ENCODE measurements at places on chromosomes 2 and 18.

GRCh38 chr2:10773821-10774341 lies 38.7 kb downstream of the PDIA6 start:
- DNase-seq, result no peak

- DNase-seq, result no peak
Measured at GRCh38 chr2:169845016-169845415, 17.8 kb downstream of the UBR3 start.

DNA sequence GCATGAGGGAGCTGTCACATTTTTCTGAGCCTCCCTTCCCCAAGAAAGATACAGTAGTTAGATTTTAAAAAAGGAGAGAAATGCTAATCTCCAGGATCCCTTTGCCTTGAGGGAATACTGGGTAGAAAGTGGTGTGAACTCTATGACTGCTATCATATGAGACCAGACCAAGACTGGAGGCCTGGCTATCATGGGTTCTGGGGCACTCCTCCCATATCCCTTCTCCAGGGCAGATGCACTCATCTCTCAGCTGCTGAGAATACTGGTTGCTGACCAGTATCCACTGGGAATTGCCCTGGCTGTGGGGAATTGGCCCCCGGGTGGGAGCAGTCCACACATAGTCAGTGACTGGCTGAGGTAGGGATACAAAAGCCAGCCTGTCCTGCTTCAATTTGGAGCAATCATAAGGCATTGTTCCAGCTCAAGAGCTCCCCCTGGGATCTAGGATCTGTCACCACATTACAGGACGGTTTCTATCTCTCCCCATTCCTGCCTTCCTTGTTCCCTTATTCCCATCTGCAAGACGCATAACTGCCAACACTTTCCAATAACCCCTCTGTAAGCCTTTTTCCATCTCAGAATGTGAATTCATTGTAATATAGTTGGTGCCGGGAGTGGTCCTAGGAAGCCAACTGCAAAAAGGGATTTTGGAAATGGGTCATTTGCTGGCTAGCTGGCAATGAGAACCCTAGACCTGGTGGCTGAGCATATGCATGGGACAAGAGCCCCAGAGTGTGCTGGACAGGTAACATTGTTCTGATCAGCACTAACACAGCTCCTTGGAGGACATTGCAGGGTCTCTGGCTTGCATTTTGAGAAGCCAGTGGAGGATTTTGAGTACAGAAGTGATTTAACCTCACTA lies 35.4 kb upstream of the REEP1 start:
- DNase-seq, result no peak

- DNase-seq, result no peak
Measured at GRCh38 chr18:30712383-30712782, 330.2 kb downstream of the DSC3 start.

- no peak for DNase-seq
Measured at GRCh38 chr2:236682651-236683422, 113.2 kb downstream of the ACKR3 start.

- no peak for DNase-seq
Measured at GRCh38 chr18:11809895-11810294, 41.3 kb upstream of the CHMP1B start.

GRCh38 chr18:44732599-44732998 lies 51.9 kb downstream of the SETBP1 start:
- no peak for DNase-seq

Measured in CD4-positive, alpha-beta T cell treated with Interleukin-10 for 1 hour (primary cell).